ENCODE measurements at places on chromosomes 13 and 19. TPM values are rescaled to one million over a fixed set of nuclear protein-coding genes. Genes with fewer than 3 reads are reported as not detected.
A peak's percentile ranks its signal among the peaks of the same experiment; 100 is the strongest.

GRCh38 chr19:49528211-49528771 is 488 bp downstream of the RCN3 start:
- peak; percentile 29 for DNase-seq

DNA sequence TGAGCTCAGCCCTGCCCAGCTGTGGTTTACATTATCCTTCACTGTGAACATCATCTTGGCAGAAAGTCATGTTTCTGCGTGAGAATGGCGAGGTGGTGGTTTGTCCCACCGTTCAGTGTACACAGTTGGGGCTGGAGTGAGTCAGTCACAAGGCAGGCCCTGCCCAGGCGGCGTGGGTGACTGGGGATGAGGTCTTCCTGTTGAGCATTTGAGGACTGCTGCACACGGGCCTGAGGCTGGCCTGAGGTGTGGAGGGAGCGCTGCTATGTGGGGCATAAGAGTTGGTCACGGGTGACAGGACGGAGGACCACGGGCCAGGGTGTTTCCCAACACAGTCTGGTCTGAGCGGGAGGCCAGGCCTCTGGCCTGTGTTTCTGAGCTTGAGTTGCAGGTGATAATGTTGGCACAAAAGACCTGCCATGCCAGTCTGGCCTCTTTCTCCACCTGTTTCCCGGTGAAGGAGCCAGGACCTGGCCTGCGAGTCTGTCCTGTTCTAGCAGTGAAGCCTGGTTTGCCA is 13.4 kb upstream of the C19orf33 start:
- DNase-seq, result peak; percentile 59

DNA sequence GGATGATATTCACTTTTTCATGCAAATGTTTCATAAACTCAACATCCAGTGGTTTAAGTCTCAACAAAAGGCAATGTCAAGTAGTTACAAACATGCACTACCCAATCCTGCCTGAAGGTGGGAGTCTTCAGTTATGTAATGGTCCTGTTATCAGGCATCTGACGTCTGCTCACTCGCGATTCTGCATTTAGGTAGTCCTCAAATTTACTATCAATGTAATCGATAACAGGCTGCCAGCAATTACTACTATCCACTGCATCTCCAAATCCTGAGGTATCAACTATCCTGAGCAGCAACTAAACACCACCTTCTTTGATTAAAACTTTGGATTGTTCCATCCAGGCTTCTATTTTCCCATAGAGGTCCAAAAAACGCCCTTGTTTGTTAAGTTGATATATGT is 51.2 kb downstream of the NLRP12 start:
- peak; percentile 68 for DNase-seq

GRCh38 chr19:17582613-17583012 is 27.2 kb downstream of the COLGALT1 start:
- no peak for DNase-seq

GRCh38 chr19:54178581-54179261 is 5.8 kb upstream of the TMC4 start:
- peak; percentile 63 for DNase-seq

DNA sequence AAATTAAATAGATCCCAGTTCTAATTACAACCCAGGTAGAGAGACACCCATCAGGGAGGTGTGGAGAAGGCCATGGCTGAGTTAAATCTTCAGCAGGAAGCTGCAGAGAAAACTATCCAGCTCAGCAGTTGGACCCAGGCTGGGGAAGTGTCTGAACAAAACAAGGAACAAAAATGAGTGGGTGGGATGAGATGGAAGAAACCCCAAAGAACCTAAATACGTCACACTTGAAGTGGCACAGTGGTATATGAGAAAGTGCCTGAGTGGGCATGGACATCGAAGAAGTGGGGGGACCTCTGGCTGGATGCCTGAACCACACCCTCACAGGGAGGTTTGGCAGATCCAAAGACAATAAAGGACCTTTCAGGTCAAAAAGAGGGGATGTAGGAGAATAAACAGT is 3.5 kb upstream of the EPHX3 start:
- DNase-seq, result no peak

PLIN4 gene
- 38.0 TPM for total RNA-seq

CD70 gene
- not detected for total RNA-seq

C19orf38 gene
- total RNA-seq, result 3.9 TPM

ZNF563 gene
- total RNA-seq, result 5.1 TPM

CFD gene
- total RNA-seq, result 5.8 TPM

KLK2 gene
- not detected for total RNA-seq

OR4F17 gene
- total RNA-seq, result not detected

ZNF98 gene
- total RNA-seq, result 2.3 TPM

ZNF432 gene
- 14.9 TPM for total RNA-seq

Data from tongue (tissue), 3 donors.